Astrocyte (in vitro differentiated cells and primary cell): ENCODE measurements at places on chromosomes 3 and 15.

DNA sequence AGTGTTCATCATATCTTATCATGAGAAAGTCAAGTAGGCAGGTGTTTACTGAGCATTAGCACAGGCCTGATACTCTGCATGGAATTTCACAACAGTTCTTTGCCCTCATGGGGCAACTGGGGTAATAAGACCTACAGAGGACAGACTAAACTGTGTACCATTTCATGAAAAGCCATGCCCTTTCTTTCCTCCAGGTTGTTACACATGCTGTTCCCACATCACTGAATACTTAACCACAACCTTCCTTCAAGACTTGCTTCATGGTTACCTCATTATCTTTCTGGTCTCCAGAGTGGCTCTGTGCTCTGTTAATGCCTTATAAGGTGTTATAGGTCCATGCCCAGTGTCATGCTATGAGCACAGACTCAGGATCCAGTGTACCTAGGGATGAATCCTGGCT lies 28.2 kb upstream of the RSL24D1 start:
- no peak for DNase-seq

GRCh38 chr3:39727415-39727814 lies 82.0 kb upstream of the MYRIP start:
- no peak for DNase-seq

- DNase-seq = no peak
Measured at GRCh38 chr3:197847866-197848401, 56.9 kb downstream of the LRCH3 start.

GRCh38 chr3:60555686-60556354 lies 695.4 kb downstream of the FHIT start:
- DNase-seq = peak; percentile 85

GRCh38 chr3:135927155-135927554 lies 38.4 kb upstream of the PPP2R3A start:
- no peak for DNase-seq

- DNase-seq = no peak
Measured at GRCh38 chr15:87031540-87032230, 952.0 kb downstream of the AGBL1 start.

DNA sequence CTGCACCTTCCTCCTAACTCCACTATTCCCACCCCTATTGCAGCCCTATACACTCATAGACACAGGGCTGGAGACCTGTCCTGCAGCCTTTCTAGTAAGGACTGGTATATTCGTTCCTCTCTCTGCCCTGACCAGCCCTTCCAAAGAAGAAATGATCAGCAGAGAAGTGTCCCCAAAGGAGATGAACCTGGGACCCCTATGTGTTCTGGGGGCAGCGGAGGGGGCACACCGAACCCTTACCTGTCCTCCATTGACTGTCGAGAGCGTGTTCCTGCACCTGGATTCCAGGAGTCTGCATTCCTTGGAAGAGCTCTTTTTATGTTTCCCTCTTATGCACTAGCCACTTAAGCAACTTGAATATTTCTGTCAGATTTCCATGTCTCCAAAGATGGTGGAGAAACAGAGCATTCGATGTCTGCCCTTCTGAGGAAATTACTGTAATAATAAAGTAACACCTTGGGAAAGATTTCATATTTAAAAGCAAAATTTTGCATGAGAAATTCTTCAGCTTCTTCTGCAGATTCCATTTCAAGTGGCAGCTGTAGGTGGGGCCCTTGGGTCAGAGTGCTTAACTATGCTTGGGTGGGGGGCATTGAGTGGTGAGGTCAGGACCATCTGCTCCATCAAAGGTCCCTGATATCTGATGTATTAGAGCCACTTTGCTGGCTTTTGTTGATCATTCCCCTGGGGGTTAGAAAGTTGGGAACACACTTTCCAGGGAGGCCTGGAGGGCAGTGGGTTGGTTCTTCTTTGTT lies 6.3 kb downstream of the EPHB1 start:
- no peak for DNase-seq

- DNase-seq = no peak
Measured at GRCh38 chr3:189467451-189467850, 163.7 kb upstream of the TP63 start.

DNA sequence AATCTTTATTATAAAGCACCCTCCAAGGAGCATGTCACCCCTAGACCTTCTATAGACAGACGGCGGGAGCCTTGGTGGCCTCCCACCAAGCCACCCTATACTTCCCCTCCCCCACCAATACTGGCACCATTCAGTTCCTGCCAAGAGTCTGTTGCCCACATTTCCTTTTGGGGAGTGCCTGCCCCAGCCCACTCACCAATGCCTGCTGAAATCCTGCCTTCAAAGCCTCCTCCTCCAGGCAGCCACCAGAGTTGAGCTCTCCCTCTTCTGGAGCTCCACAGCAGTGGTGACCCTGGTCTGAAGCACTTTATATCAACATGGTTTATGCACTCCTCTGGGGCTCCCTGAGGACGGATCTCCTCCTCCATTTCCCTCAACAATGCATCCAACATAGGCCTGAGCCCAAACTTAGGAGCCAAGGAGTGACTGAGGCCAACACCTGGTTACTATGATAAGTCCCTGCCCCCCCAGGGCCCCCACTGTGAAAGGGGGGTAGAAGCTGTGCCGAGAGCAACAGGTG lies 8.8 kb downstream of the CCDC33 start:
- no peak for DNase-seq

DNA sequence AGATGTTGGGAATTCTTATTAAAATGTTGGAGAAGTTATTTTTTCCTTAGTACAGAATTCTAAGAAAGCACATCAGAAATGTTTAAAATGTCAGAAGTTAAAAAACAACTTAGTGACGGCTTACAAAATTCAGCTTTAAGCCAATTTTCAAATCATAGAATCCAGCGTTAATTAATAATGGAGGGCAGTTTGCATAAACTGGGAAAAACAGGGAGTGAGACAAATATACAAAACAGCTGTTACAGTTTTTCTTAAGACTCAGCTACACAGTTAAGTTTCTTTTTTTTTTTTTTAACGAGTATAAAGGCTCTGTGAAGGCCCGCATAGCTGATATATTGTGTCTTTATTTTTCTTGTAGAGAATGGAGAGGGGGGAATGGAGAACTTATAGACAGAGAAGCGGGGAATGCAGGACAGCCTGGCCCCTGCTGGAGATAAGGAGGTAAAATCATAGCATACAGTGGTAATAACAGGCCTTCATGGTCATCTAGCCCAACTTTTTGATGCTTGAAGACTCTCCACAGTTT lies 164.4 kb downstream of the BBX start:
- DNase-seq = no peak

DNA sequence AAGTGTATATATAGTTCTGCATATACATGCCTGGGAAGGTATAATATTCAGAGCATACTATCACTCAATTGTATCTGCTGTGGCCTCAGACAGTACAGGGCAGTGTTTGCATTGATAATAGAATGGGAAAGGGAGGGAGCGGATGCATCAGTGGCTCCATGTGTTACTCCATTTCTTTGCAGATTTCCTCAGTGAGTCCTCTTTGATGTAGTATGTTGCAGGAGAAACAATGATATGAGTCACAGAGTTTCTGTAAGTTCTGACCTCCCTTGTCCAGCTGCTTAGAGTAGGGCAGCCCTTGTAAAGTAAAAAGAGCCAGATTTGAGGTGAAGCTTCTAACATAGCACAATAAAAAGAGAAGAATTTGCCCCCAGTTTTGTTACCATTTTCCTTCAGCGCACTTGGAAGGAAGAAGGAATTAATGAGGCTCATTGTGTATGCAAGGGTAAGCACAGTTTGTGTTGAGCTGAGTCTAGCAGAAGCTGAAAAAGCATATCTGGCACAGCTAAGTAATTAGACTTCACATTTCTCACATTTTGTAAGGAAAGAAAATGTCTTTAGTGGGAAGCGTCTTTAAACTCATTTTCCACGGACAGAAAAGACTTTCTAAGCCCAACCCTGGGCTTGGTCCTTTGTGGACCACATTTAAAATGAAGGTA lies 555.8 kb upstream of the IL12A start:
- DNase-seq = peak; percentile 68

DNA sequence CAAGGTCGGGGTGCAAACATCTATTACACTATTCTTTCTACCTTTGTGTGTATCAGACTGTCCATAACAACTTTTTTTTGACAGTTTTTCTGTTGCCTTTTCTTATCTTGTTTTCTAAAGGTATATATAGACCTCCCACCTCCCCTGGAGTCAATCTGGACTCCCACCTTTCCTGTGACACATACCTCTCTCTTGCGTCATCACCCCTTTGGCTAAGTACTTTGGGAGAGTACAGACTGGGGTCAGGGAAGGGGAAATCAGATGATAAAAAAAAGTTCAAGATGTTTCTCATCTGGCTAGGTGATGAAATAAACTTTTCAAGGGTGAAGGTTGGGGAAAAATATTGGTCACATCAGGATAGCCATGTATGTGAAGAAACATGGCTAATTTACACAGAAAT lies 17.2 kb downstream of the TSPAN3 start:
- DNase-seq = no peak

GRCh38 chr3:180594631-180595558 lies 7.1 kb upstream of the TTC14 start:
- DNase-seq = peak; percentile 20

DNA sequence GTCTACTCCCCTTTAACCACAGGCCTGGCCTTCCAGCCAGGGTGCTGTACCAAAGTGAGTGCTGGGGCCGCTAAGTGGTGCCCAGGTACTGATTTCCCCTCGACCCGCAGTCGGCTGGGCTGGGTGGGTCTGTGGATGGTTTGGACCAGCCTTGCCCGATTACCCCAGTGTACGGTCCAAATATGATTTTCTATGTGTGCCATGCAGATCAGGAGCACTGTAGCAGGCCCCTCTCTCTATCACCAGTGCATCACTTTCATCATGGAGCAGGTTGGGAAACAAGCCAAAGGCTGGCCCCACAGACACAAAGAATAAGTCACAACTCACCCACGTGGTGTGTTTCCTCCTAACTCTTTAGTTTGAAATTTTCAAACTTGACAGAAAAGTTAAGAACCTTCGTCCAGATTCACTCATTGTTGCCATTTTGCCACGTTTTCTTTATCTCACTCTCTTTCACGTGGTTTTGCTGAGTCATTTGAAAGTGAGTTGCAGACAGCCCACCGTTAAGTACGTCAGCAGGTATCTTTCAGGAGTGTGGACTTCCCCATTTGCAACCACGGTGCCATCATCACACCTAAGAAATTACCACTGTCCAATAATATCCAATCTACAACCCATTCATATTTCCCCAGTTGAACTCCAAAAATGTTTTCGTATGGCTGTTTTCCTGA lies 37.0 kb downstream of the ZNF710 start:
- DNase-seq = peak; percentile 83

GRCh38 chr3:128710816-128711433 lies 15.1 kb upstream of the RAB7A start:
- DNase-seq = no peak

GRCh38 chr3:55958605-55959004 lies 471.5 kb upstream of the WNT5A start:
- DNase-seq = no peak

- no peak for DNase-seq
Measured at GRCh38 chr3:31295150-31295765, 237.5 kb upstream of the STT3B start.

GRCh38 chr15:68560501-68561113 lies 18.2 kb upstream of the CORO2B start:
- no peak for DNase-seq

GRCh38 chr3:57673156-57673555 lies 19.7 kb downstream of the DENND6A start:
- no peak for DNase-seq

GRCh38 chr3:157111518-157111917 lies 48.4 kb downstream of the CCNL1 start:
- no peak for DNase-seq

DNA sequence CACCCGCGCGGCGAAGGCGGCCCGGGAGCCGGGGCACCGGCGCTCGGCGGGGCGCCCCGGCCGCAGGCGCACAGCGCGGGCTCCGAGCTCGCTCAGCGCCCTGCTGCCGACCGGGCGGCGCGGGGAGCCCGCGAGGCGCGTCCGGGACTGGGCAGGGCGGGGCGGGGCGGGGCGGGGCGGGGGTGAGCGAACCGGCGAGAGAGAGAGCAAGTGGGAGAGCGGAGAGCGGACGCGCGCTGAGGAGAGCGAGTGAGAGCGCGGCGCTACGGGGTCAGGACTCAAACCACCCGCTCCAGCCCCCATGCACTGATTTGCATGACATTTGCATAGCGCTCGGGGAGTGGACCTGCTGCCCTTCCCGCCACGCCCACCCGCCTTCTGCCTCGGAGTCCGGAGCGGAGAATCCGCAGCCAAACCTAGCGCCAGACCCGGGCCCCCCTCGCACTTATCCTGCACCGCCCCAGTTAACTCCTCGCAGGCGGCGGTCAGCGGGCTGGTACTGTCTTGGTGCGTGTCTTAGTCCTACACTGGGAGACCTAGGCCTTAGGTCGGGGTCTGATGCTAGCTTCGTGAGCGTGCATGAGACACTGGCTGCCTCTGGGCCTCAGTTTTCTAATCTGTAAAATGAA lies at the start of gene MYLK:
Gene MYLK (minus strand): TSS at position 130 of the 629 bp plus-strand sequence. CDS start 90,491 bp downstream, outside the sequence.
- peak; percentile 96 for DNase-seq

- no peak for DNase-seq
Measured at GRCh38 chr3:48280881-48281280, 40.0 kb downstream of the ZNF589 start.

GRCh38 chr15:58361273-58361759 lies 70.5 kb upstream of the LIPC start:
- DNase-seq = peak; percentile 59

DNA sequence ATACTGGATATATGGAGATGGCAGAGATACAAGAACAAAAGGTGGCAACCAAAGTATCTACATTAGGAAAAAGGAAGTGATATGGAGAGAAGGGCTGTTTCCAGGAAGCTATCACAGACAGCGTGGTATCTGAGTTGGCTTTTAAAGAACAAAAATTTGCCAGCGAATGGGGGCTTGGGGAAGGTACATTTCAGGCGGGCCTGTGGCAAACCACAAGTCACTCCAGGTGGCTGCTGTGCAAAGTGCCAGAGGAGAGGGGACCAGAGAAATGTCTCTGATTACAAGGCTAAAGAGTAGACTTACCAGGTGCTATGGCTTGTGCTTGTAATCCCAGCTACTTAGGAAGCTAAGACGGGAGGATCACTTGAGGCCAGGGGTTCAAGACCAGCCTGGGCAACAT lies 91.1 kb downstream of the MSL2 start:
- no peak for DNase-seq

GRCh38 chr3:187181454-187182170 lies 15.7 kb upstream of the RTP1 start:
- DNase-seq = no peak

- no peak for DNase-seq
Measured at GRCh38 chr15:77611767-77612166, 20.9 kb downstream of the LINGO1 start.
